ENCODE measurements at places on chromosomes 12 and 14.

DNA sequence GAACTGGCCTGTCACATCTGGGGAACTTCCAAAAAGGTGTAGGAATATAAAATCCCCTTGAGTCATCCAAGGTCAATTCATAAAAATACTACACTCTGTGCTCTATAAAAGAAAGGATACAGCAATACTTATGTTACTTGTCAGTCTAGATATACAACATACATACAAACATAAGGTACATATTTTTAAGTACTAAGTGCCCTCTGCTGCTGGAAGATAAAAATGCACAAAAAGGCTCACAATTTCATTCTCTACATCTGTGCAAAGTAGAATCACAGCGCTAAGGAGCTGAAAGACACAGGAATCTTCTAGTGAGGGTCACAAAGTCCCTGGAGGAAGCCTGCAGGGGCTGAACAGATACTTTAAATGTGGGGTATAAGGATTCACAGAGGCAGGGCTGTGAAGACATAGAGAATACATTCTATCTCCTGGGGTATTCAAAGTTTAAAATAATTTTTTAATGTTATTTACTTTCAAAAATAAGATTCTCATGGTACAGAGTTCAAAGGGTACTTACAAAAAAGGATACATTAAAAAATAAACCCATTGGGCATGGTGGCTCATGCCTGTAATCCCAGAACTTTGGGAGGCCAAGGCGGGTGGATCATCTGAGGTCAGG lies 10.2 kb upstream of the GOLGA5 start:
- no peak for DNase-seq

DNA sequence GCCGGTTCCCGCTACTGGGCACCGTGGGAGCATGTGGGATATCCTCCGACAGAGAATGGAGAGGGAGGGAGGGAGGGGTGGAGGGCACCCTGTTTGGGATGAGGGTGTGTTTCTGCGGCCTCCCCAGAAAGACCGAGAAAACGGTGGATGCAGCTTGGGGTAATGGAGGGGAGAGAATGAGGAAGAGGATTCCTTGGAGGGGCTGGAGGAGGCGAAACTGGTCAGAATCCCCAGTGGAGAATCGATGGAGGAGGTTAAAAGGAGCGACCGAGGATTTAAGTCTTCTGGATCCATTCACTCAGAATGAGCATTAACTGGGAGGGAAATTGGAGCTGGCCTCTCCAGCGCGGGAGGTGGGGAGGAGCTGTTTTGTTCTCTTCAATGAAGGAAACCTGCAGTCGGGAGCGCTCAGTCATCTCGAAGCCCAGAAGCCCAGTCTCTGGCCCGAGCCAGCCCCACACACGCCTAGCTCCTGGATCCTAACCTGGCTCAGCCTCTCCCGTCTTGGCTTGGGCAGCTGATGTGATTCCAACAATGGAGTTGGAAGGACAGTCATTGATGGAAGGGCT lies 581 bp downstream of the ARG2 start:
- no peak for DNase-seq

- no peak for DNase-seq
These were observed 15.2 kb upstream of the CDK2AP1 start for GRCh38 chr12:123286652-123287373.

GRCh38 chr14:94521375-94522114 lies 12.3 kb upstream of the SERPINA12 start:
- DNase-seq = no peak

GRCh38 chr14:88013750-88014349 lies 8.9 kb downstream of the GPR65 start:
- no peak for DNase-seq

DNA sequence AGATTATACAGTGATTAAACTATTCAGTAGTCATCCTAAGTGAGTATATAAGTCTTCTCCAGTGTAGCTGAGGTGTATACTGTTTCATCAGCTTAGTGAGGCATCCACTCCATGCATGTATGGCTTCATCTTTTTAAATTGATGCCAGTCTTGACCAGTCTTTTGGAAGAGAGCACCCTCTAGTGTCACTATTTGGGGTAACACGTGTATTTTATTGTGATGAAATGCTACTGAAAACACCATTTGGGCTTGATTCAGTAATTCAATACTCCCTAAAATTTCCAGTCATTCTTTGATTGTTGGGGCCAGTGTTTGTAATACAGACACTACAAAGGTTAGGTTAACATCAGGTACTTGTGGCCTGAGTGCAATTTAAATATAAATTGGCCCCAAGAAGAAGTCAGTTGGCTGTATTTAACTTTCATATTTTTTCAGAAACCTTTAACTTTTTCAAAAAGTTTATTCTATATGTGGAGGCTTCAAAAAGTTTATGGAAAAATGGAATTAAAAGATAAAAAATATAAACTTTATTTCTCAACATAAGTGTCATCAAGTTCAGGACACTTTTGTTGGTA lies 35.3 kb downstream of the MIPOL1 start:
- no peak for DNase-seq

DNA sequence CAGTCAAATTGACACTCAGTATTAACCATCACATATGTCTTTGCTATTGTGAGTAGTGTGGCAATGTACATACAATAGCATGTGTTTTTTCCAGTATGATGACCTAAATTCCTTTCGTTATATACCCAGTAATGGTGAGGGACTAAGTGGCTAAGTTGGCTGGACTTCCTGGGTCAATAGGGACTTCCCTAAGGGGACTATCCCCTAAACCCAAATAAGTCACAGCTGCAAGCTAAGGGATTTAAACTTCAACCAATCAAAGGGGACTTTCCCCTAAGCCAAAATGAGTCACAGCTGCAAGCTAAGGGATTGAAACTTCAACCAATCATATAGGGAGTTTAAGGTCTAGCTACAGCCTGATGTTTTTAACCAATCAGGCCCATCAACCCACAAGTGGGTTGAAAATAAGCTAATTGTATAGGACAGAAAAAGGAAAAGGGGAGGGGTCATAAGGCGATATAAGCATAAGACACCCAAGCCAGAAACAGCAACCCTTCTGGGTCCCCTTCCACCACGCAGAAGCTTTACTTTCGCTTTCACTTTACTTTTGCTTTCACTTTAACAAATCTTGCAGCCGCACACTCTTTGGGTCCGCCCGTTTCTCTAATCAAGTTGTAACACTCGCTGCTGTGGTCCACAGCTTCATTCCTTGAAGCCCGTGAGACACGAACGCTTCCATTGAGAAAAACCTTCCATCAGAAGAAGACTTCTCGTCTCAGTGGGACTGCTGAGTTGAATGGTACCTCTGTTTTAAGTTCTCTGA lies 404.4 kb downstream of the FLRT2 start:
- DNase-seq = peak; percentile 25

- DNase-seq = no peak
These were observed at the start of gene SDS for GRCh38 chr12:113403435-113404415. Gene SDS (minus strand): TSS chr12:113403887. CDS start chr12:113399708, 4,179 bp downstream.

DNA sequence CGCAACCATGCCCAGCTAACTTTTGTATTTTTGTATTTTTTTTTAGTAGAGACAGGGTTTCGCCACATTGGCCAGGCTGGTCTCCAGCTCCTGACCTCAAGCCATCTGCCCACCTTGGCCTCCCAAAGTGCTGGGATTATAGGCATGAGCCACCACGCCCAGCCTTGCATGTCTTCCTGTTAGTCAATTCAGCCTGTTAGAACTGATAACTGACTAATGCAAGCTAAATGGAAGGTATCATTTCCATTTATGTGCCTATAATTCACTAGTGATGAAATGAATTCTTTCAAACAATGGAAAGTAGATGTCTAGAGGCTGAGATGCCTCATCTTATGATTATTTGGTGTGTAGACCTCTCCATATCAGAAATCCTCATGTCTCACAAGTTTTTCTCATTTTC lies 37.3 kb upstream of the DIP2B start:
- DNase-seq = no peak

DNA sequence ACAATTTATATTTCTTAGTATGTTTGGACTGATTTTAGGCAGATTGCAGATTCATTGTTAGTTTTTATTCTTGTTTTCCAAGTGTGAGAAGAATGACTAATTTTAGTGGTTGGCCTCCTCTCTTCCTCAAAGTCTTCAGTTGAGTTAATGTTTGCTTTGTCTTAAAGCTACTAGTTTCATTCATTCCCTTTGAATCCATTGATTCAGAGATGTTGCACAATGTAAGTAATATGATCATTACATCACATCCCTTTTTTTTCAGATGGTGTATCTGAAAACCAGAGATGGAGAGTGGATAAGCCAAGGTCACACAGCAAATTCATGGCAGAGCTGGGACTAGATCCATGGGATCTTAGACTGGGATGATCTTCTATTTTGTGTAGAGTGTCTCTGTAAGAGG lies 577.5 kb downstream of the BCL11B start:
- no peak for DNase-seq

DNA sequence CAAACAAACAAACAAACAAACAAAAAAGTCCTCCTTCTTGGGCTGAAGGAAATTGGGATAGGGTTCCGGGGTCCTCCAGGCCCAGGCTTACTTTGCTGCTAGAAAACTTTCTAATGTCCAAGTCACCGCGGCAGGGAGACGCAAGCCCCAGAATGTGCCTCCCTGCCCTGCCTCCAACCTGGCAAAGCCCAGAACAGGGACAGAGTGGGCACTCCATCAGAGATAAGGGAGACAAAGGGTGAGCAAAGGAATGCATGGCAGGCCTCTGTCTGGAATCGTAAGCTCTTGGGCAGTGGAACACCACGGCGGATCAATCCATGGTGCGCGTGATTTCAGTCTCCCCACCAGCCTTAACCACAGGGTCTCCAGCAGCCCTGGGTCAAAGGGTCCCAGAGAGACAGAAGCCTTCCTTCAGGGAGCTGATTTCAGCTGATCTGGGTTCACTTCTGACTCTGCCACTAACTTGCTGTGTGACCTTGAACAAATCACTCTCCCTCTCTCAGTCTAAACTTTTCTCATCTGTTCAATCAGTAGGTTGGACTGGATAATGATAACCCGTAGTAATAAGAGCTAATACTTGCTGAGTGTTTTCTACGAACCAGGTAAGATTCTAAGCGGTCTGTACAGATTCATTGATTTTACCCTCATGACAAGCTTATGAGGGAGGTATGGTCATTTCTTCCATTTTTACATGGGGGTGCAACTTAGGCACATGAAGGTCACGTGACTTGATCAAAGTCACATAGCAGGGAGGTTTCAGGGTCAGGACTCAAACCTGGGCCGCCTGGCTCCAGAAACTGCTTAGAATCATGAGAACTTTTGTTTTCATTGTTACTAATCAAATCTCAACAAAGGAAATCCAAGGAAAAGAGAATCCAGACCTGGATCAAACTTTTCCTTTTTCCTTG lies 12.7 kb downstream of the RILPL1 start:
- no peak for DNase-seq

DNA sequence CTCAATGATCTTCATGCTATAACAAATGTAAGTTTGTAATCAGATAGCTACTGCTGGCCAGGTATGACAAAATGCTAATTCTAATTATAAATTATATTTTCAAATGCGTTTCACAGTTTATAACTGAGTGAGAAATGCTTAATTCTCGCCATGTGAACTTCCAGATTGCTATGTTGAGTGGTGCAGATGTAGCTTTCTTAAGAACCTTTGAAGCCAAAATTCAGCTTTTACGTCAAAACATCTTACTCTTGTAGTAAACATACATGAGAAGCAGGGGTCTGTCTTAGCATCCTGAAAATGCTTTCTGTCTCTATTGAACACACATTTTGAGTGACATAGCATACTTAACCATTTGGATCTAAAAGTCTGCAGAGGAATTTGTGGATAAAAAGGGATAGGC lies 176.5 kb upstream of the PRICKLE1 start:
- DNase-seq = no peak

DNA sequence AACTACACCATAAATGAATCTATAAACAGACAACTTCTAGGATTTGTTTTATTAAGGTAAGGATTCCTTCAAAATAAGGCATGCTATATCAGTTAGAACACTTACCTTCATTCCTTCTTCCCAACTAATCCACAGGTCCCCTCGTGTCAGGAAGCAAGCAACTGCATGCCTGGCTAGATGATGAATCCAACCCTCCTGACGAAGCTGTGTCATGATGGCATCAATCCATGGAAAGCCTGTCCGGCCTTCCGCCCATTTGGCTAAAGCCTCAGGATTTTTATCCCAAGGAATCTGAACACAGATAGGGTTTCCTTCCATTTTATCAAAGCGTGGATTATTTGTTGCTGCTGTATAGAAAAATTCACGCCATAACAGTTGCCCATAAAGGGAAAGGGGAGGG lies 12.5 kb upstream of the MTERF2 start:
- no peak for DNase-seq

GRCh38 chr12:108702595-108703320 lies 28.6 kb downstream of the CORO1C start:
- no peak for DNase-seq

- no peak for DNase-seq
These were observed 117.4 kb downstream of the TGFB3 start for GRCh38 chr14:75864352-75864751.

GRCh38 chr14:68361231-68361630 lies 431.6 kb downstream of the ZFP36L1 start:
- DNase-seq = no peak

DNA sequence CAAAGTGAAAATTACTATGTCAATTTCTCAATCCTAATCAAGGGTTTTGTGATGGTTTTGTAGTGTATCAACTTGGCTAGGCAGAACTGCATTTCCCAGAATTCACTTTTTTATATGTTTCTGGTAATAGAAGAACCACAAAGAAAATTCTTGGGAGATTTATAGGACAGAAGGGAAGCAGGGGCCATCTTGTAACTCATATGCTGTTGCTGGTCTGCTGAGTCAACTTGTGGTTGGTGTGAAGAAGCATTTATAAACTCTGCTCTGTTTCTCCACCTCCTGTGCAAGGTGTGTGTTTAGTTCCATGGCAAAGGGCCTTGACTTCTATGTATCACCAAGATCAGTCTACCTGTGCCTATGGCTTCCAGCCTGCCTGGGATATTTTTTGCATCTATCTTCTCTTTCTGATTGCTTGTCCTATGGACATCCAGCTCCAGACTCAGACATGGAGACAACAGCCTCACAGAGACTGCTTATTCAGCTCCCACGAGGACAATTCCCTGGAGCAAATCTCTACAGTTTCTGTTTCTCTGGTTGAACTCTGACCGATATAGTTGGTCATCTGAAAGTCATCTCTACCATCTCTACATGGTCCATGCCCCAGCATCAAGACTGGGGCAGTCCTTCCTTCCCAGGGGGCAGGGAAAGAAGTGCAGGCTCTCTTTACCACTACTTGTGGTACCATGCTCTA lies 364.3 kb upstream of the DDHD1 start:
- DNase-seq = no peak

DNA sequence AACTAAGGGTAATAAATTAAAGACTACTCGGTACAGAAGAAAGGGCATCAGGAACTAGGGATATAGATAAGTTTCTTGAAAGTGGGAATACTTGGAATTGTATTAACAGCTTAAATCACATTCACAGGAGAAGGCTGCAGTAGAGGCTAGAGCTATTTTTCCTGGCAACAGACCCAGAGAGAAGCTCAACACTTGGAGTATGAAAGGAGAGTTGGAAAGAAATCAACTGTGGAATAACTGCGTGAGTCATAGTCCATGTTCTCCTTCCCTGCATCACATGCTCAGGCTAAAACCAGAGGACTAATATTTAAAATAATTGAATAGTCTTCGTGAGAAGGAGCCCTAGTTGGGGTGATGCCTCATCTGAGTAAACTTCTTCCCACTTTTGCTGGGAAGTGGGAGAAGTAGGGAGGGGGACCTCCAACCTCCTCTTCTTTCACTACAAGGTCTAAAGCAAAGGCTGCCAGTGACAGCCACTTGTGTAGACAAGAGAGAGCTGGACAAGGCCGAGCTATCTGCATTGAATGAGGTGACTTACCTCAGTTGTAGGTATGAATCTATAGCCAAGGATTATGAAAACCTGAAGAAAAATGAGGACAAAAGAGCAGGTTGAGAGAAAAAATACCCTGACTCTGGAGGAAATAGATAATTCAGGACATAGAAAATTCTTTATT lies 32.7 kb downstream of the DYRK2 start:
- DNase-seq = no peak

GRCh38 chr12:22923768-22924167 lies 298.8 kb downstream of the ETNK1 start:
- no peak for DNase-seq
